ENCODE measurements at places on chromosomes 2 and 18.

- no peak for DNase-seq
Observed at GRCh38 chr2:230868161-230868946, 3.6 kb downstream of the ITM2C start.

DNA sequence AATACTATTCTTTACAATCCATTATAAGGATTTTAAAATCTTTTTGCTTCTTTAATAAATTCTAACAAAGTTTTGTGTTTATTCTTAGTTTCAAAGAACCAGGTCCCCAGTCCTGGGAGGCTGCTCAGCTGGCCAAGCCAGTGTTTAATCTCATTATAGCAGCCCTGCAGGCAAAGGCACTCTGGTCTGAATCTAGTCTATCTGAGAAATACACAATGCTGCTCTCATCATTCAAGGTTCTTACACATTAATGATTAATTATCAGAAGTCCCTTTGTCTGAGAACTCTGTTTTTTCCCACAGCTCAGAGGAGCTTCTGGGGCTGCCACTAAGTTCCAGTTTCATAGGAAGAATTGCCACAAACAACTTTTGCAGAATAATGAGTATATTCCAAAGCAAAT, 27.7 kb downstream of the KCTD18 start:
- DNase-seq: no peak

- DNase-seq: no peak
Observed at GRCh38 chr2:236538242-236538641, 31.4 kb upstream of the ACKR3 start.

DNA sequence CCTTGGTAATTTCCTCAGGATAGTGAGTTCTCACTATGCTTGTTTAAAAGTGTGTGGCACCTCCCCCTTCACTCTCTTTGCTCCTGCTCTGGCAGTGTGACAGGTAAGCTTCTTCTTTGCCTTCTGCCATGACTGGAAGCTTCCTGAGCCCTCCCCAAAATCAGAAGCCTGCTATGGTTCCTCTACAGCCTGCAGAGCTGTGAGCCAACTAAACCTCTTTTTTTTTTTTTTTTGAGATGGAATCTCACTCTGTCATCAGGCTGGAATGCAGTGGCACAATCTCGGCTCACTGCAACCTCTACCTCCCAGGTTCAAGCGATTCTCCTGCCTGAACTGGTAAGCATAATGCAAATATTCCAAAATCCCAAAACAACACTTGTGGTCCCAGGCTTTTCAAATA, 80.0 kb downstream of the SOWAHC start:
- DNase-seq: peak; percentile 42

DNA sequence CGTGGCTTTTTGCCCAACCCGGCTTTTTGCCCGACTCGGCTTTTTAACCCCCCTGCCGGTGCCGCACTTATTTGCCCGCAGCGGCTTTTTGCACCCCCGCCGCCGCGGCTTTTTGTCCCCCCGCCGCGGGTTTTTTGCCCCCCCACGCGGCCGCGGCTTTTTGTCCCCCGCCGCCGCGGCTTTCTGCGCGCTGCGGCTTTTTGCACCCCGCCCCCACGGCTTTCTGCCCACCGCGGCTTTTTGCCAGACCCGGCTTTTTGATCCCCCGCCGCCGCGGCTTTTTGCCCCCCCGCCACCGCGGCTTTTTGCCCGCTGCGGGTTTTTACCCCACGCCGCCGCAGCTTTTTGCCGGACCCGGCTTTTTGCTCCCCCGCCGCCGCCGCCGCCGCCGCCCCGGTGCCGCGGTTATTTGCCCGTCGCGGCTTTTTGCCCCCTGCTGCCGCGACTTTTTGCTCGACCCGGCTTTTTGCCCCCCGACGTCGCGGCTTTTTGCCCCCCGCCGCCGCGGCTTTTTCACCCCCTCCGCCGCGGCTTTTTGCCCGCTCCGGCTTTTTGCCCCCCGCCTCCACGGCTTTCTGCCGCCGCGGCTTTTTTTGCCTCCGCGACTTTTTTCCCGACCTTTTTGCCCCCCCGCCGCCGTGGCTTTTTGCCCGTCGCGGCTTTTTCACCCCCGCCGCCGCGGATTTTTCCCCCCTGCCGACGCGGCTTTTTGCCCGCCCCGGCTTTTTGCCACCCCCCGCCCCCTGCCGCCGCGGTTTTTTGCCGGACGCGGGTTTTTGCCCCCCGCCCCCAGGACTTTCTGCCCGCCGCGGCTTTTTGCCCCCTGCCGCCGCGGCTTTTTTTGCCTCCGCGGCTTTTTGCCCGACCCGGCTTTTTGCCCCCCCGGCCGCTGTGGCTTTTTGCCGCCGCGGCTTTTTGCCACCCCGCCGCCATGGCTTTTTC, 2786.5 kb downstream of the RPIA start:
- no peak for DNase-seq

DNA sequence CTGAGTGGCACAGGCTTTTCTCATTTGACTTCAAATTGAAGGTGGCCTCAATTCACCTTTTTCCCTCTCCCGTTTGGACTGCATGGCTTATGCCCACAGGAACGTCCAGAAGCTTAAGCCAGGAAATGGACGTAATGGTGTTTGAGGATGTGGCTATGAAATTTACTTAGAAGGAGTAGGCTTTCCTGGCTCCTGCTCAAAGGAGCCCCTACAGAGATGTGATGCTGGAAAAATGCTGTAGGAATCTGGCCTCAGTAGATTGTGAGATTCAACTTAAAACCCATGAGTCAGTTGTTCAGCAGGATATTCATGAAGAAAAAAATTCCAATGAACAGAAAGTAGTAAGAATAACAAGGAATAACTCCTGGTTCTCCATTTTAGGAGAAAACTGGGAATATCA, 129.0 kb downstream of the ICOS start:
- no peak for DNase-seq

DNA sequence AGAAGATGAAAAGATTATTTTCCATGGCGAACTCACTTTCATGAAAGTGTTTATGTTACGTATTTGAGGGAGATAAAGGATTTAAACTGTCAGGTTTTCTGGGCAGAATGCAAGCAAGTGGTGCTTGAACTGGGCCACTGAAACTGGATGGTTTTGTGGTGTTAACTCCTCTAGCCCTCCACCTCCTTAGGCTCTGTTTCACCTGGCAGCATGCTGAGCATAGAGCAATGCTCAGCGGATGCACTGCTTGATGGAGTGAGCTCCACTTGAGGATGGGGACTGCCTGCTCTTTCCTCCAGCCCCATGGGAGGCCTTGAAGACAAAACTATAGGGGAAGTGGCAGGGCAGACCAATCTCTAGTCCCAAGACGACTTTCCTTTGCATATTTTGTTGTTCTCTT, 345.8 kb downstream of the TDRD15 start:
- DNase-seq: no peak

- DNase-seq: no peak
Observed at GRCh38 chr2:231665245-231666170, 42.8 kb upstream of the PTMA start.

DNA sequence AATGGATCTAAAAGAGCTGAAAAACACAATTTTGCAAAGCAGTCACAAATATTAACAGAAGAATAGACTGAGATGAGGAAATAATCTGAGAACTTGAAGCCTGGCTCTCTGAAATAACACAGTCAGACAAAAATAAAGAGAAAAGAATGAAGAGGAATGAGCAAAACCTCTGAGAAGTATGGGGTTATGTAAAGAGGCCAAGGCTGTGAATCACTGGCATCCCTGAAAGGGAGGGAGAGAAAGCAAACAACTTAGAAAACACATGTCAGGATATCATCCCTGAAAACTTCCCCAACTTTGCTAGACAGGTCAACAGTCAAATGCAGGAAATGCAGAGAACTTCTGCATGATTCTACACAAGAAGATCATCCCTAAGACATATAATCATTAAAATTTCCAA, 73.5 kb upstream of the LHCGR start:
- DNase-seq: peak; percentile 40

DNA sequence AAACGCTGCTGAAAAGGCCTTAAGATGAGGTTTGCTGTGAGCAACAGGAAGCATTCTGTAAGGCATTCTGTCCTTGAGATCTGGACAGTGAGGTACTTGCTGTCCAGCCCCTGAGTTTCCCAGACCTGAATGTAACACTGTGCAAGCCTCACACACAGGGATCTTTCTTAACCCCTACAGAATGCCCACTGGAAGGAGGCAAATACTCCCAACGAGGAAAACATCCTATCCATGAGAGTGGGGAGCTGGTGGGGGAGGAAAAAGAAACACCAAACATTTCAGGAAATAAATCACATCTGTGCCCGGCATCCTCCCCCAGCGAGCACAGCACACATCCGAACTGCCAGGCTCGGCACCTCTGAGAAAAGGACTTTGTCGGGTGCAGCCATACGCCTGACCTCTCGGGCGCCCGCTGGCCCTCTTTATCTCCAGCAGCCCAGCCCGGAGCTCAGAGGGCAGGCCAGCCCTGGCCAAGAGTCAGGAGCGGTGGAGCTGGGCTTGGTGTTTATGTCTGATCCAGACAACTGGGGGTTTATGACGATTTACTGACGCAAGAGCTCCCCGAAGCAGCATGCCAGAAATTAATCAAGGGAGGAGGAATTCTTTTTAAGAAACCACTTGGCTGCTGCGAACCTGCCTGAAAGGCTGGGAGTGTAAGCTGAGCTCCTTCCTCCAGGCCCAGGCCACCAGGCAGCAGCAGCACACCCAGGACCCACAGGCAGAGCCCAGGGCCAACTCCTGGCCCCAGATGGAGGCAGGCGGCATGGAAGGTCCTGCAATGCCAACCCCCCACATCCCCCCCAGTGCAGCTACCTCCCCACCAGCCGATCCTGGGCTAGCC, 72.2 kb downstream of the HDAC4 start:
- DNase-seq: peak; percentile 95

DNA sequence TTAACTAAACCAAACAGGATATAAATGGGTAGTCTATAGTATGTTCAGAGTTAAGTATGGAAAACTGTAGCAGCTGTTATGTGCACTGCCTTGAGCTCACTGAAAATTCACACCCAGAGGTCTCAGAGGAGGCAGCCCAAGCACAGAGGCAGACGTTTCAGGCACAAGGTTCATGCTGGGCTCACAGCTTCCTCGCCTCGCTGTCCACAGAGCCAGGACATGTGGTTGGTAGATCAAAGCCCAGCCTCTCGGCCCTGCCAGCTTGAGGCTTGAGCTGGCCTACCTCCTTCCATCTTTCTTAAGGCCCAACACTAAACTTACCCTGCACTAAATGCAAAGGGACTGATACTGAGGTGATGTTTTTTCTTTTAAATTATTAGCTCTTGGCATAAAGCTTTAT, 43.7 kb downstream of the PRELID3A start:
- DNase-seq: no peak

- DNase-seq: peak; percentile 17
Observed at GRCh38 chr2:25161055-25161781, 7.2 kb downstream of the POMC start.

- no peak for DNase-seq
Observed at GRCh38 chr2:425243-425642, 137.4 kb upstream of the ALKAL2 start.

GRCh38 chr2:233280114-233280693, 27.4 kb upstream of the SAG start:
- no peak for DNase-seq

- DNase-seq: peak; percentile 71
Observed at GRCh38 chr18:24876266-24876665, 415.8 kb downstream of the HRH4 start.

GRCh38 chr18:48557640-48558174, 18.9 kb downstream of the CTIF start:
- no peak for DNase-seq

- DNase-seq: no peak
Observed at GRCh38 chr2:240898731-240899467, 2.9 kb upstream of the MAB21L4 start.

DNA sequence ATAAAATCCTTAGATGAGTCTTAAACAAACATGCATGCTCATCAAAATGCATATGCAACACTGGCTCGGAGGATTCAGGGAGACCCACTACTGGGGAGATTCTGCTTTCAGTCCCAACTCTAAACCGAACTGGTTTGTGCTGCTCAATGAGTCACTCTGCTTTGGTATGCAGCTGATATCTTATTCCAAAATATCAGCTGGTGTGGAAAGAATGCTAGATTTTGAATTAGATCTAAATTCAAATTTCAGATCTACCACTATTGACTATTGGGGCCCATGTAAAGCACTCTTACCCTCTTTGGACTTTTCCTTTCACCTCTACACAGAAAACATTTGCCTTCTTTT, 39.2 kb upstream of the TTN start:
- DNase-seq: no peak

GRCh38 chr2:30266051-30266621, 34.8 kb downstream of the LBH start:
- DNase-seq: no peak

DNA sequence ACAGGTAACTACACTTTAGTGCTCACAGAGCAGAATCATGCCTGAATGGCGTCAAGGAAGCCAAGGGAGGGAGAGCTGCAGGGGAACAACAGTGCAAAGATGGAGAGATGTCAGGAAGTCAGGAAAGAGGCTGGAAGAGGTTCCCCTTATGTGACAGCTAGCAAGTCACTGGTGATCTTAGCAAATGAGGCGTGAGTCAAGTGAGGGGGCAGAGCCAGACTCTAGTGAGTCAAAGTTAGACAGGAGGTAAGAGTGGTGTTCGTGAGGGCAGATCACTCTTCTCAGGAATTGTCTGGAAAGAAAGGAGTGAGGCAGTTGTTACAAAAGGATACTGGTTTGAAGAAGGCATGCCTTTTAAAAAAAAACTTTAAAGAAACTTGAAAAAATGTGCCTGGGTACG, 87.1 kb downstream of the MEP1B start:
- no peak for DNase-seq

- DNase-seq: peak; percentile 23
Observed at GRCh38 chr2:19900931-19901441, 797 bp downstream of the TTC32 start.

- DNase-seq: no peak
Observed at GRCh38 chr2:72952110-72952823, 34.9 kb downstream of the EMX1 start.

- no peak for DNase-seq
Observed at GRCh38 chr18:39062426-39062825, 1496.8 kb upstream of the CELF4 start.

DNA sequence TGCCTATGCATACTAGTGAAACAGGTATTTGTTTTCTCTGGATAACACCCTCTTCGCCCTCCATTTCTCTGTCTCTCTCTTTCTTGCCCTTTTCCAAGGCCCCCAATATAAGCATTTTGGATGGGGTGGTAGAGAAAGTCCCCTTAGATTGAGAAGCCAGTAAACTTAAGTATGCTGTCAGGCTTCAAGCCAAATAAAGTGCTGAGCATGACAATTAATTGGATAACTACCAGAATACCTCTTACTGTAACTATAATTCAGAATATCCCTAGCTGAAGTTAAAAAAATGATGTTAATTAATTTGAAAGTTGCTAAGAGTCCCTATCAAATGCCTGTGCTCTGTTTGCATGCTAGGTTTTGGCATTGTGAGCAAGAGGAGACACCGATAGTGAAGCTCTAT, 324.8 kb downstream of the PARD3B start:
- no peak for DNase-seq

All from AG10803 (cell line).